ENCODE measurements at places on chromosomes 3 and 15. TPM values are rescaled to one million over a fixed set of nuclear protein-coding genes. Genes with fewer than 3 reads are reported as not detected.

Gene KNSTRN
- 46.8 TPM for total RNA-seq

Gene EOGT
- 11.8 TPM for total RNA-seq

Gene SLC49A4
- 12.7 TPM for total RNA-seq

Gene LAMB2
- total RNA-seq: 83.5 TPM

Gene SLCO3A1
- 22.7 TPM for total RNA-seq

Gene LXN
- 48.4 TPM for total RNA-seq

Gene ACP3
- not detected for total RNA-seq

Gene POPDC2
- total RNA-seq: 0.37 TPM

Data from A549 treated with AZD2906 at 1 μM for 4 hours (cell line).